ENCODE measurements at places on chromosomes 7 and 10.

DNA sequence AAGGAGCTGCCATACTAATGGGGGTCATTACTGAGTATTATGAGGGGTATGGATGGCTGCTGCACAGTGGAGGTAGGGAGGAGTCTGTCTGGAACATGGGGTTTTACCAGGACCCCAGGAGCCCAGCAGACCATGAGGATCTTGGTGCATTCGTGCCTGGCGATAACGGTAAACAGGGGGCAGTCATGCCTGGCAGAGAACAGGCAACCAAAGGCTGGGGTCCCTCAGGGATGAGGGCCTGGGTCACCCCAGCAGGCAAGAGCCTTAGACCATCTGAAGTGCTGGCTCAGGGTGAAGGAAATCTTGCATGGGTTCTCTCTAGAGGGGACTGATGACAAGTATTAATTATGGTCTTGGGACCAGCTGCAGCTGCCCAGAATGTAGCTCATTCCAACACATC lies 46.1 kb downstream of the MYL10 start:
- DNase-seq: no peak

GRCh38 chr7:43554423-43554822 lies 28.5 kb upstream of the STK17A start:
- DNase-seq: no peak

GRCh38 chr7:140197218-140197890 lies 20.6 kb upstream of the KDM7A start:
- no peak for DNase-seq

DNA sequence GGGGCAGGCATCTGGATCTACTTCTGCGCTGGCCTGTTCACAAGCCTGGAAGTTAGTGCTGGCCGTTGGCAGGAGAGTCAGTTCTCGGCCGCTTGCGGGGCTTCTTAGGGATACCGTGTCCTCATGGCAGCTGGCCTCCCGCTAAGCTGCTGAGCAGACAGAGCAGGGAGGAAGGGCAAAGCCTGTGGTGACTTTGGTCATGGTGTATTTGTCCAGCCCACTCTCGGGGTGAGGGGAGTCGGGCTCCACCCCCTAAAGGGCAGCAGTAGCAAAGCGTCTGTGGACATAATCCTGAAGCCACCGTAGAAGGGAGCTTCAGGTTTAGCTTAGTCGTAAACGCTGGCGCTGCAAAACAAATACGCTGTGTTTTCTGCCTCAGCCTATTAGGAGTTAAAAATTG lies 12.2 kb downstream of the UBE3C start:
- DNase-seq: no peak

DNA sequence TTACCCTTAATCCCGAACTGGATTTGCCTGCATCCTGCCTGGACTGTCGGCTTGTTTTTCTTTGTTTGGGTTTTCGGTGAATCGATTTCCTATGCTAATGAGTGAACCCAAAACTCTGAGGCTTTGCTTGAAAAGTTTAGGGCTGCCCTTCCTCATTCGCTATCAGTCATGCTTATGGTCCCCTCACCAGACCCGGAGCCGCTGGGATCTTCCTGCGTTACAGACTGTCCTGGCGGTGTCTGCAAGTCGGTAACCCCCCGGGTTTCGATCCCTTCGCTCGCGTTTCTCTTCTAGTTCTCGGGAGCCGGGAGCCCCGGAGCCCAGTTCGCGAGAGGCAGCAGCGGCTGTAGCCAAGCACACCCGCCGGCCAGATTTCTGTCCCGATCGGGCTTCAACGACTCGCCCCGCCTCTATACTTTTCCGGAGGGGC lies 2.2 kb downstream of the EMX2 start:
- DNase-seq: no peak

GRCh38 chr10:29951441-29951931 lies 107.9 kb downstream of the JCAD start:
- DNase-seq: no peak

DNA sequence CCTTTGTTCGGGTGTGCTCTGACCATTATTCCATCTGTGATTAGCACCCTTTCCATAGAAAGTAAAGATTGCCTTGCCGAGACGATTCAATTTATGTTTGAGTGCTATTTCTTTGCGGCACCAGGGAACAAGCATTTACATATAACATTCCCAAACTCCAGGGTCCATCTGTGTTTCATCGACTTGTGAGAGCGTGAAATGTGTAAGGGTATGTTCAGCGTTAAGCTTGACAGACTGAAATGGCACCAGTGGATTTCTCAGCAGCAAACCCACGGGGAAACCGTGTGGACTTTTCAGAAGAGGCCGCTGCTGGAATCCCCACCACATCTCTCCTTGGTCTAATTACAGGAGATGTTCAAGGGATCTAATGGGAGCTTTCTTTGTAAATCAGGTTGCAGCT lies 270.5 kb downstream of the TCERG1L start:
- no peak for DNase-seq

Data from stimulated activated naive CD8-positive, alpha-beta T cell treated with anti-CD3 and anti-CD28 coated beads, Interleukin-15, Interleukin-2, amounts not matched to agents 100 U/mL and 50 U/mL, for 24 hours (primary cell).